CD4-positive, alpha-beta T cell treated with Interleukin-2 at 100 ng/mL for 4 hours (primary cell): ENCODE measurements at places on chromosomes 7 and 10.

DNA sequence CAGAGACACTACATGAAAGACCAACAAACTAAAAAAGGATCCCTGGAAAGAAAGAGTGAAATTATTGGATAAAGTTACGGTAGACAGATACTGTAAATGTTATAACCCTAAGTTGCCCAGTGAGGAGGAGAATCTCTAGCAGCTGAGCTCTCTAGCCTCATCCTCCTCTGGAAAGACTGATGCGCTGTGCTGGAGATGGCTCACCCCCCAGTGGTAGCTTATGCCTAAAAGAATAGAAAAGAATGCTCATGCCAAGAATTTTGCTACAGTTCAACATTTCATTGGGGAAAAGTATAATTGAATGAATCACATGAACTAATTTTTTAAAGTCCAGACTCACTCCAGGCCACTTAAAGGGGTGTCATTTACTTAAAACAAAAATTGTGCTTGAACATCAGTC is 50.8 kb upstream of the RNF32 start:
- DNase-seq: no peak

DNA sequence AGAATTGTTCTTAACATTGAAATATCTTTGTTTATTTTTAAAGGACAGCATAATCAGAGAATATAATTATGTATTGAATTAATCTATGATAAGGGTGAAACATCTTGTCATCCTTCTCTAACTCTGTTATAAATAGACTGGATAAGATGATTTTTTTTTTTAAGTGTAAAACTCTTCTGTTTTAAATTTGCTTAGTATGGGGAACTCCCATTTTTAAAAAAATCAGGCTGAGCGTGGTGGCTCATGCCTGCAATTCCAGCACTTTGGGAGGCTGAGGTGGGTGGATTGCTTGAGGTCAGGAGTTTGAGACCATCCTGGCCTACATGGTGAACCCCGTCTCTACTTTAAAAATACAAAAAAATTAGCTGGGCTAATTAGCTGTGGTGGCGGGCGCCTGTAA is 9.4 kb upstream of the HERC4 start:
- DNase-seq: no peak

- DNase-seq: no peak
These were observed 135.3 kb upstream of the MEOX2 start for GRCh38 chr7:15821484-15822427.

- no peak for DNase-seq
These were observed 6.3 kb upstream of the OPN4 start for GRCh38 chr10:86647773-86648703.

DNA sequence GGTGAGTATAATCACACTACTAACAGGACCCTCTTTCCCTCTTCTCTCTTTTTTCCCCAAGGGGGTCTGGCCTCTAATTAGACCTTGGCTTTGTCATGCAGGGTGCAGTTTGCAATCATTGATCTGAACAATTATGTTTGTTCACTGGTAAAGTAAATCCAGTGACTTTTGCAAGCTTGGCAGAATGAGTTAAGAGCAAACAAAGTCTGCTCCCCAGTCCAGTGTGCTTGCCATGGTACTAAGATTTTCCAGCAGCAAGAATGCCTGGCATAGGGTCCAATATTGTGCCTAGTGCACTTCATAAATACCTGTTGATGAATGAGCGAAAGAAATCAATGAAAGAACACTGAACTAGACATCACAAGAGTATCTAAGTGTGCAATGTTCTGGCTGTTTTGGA is 43.9 kb downstream of the PLXDC2 start:
- no peak for DNase-seq

DNA sequence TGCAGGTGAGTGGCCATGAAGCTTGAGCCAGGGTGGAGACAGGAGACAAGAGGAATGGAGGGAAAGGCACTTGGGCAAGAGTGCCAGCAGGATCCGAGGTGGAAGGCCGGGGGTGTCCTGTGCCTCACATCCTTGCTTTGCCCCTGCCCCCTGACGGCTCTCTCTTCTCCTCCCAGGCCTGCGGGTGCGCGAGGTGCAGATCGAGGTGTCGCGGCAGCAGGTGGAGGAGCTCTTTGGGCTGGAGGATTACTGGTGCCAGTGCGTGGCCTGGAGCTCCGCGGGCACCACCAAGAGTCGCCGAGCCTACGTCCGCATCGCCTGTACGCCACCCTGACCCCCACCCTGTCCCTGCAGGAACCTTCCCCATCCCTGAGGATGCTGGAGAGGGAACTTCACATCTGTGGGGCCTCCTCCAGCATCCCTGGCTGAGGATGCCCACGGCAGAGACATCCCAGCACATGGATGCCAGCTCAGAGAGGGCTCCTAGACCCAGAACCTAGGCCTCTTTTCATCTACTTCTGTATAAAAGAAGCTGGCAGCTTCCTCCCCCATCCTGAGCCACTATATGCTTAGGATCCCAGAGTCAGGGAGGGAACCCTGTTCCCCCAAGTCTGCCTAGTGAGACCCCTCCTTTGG is 34.4 kb upstream of the SLC29A3 start:
- no peak for DNase-seq

DNA sequence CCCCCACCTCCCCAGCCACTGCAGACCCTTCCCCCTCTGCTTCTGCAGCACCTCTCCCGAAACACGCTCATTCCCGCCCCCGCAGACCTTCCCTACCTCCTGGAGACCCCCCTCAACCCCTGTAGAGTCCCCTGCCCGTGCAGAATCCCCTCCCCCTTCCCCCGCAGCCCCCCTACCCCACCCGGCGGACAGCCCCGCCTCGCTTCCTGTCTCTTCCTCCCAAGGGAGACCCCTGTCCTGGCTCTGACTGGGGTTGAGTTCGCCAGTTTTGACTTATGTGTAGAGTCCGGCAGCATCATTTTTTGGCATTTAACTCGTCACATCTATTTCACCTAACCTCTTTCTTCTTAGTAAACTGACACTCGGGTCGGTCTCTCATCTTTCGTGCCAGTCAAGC is 54.0 kb downstream of the ALOX5 start:
- no peak for DNase-seq

- no peak for DNase-seq
These were observed 30.2 kb downstream of the NRG3 start for GRCh38 chr10:81905161-81905560.

- no peak for DNase-seq
These were observed 23.5 kb downstream of the FBXW4 start for GRCh38 chr10:101671453-101671852.

DNA sequence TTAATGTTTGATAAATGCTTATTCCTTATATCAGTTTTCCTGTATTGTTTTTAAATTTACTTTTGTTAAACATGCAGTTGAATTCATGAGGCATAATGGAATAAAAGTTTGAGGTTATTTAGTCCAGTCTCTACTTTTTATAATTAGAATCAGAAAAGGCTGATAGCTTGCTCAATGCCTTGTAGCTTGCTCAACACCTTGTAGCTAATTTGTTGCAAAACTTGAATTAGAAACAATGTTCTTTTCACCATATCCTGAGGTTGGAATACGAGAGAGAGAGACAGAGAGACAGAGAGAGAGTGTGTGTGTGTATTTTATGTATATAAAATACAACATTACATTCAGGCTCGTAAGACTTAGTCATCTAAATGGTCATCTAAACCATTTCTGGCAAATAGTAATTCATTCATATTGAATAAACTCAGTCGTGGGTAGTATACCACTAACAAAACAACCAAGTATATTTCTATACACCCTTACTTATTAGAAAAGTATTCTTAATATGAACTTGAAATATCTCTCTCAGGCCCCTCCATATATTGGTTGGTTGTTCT is 243.5 kb downstream of the ADK start:
- no peak for DNase-seq

- no peak for DNase-seq
These were observed 18.1 kb downstream of the STRA8 start for GRCh38 chr7:135251496-135252391.

DNA sequence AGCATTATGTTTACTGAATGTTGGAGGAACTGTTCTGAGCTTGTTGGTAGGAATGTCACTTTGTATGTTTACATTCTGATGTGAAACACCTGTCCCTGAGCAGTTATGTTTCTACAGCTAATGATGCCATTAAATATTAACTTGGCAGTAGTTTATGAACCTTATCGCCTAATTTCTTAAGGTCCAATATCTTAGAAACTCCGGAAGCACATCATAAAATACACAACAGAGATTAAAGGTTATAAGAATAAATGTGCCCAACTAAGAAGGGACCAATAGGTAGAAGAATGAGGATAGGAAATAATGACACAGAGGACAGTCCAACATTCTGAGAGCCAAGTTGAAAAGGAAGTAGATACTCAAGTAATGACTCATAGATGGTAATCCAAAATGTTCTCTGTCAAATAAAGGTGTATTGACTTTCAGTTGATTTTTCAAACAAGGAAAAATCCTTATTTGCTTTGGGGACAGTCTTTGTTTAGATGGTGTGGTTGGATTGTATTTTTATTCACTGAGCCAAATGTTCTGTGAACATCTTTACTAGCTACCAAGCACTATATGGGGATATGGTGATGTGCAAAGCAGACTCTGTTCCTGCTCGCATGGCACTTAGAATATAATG is 31.9 kb downstream of the LCOR start:
- DNase-seq: peak; percentile 7

DNA sequence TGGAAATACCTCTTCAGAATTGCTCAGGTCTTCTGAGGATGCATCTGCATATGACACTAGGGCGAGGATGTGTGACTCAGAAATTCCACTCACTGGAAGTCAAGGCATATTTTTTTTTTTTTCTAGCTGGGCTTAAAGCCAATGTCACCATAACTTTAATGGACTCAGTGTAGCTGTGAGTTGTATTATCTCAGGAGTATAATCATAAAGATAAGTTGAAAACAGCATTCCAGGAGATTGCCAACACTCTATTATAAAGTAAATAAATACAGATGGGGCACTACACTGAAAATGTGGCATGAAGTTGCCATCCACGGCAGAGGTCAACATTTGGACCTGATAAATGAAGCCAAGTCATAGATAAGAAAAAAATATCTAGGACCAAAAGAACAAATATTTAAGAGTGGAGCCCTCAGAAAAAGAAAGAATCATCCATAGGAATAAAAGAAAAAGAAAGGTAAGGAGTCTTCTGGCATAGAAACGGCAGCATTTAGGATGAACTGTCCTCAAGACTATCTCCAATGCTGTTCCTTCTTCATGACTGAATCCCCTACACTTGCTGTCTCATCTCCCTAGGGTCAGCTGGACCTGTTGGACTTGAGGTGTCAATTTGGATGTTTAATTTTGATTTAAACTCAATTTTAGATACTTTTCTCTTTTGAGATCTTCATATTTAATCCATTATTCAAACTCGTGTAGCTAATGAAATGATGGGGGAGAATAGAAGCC is 72.9 kb upstream of the CAV2 start:
- no peak for DNase-seq

DNA sequence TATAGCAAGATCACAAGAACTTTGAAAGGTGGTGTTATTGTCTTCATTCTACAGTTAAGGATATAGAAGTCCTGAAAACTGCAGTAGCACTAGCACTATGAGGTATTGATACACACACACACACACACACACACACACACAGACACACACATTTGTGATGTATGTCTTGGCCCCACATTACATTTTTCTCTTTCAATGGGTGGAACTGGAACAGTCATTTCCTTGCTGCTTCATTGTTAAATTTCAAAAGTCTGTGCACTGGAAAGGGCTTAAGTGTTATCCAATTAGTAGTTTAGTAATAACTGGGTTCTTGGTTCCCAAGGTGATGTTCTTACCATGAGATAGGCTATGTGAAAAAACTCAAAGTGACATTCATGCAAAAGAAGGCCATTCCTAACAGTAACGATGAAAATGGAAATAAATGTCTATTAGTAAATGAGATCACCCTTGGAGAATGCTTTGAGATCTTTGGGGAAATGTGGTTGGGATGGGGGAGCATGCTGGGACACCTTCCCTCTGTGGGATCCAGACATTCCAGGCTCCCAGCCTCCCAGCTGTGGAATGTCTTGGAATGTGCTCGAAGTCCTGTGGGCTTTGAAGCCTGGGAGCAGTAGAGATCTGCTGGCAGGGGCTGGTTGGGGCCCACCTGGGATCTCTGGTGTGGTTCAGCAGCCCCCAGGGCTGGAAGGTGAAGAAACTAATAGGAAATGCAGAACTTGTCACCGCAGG is 37.4 kb upstream of the CALD1 start:
- DNase-seq: no peak

GRCh38 chr10:124500757-124501156 is 39.1 kb downstream of the LHPP start:
- no peak for DNase-seq

DNA sequence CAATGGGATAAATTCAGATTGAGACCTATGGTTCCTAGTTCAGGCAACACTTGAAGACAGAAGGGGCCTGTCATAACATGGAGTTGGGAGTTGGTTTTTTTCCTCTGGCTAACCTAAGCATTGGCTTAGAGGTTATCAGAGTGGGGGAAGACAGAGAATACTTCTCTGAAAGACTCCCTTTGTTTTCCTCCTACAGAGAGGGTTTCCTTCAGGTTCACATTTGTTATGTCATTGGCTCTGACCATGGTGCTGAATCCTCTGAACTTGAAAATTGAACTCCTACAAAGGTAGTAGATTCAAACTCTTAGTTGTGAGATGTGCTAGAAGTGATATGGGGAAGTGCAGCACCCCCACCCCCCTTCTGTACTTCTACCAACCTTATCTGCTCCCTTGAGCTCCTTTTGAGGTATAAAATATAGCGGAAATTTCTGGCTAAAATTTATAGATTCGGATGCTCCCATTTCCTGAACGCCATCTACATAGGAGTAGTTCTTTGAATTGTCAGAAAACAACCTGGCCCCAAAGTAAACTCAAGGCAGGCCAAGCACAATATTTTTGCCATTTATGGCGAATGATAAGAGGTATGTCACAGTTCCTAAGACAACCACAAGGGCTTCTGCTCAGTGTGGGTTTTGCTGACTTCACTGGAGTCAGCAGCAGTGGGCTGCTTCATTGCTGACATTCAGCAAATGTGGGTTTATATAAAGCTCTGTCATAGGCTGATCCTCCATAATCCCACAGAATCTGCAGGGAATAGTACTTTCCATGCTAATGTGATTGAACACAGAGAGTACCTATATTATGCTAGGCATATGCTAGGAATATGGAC is 131.6 kb upstream of the KLF14 start:
- no peak for DNase-seq

DNA sequence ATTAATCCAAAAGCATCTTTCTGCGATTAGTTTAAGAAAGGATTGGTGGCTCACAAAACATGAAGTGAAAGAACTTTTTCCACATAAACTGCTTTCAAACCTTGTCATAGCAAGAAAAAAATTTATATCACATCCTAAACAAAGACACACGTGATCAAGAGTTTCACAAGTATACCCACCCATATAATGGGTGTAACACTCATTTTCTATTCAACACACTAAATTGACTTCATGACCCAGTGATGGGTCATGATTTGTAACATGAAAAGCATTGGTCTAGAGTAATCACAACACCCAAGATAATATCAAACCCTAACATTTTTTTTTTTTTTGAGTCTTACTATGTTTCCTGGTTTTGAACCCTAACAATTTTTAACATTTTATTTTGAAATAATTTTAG is 17.6 kb downstream of the PMPCB start:
- DNase-seq: no peak

- DNase-seq: no peak
These were observed 182.0 kb upstream of the THSD7A start for GRCh38 chr7:12013983-12014382.
